Islet precursor cell (in vitro differentiated cells): ENCODE measurements at places on chromosomes 12 and 14.

GRCh38 chr12:100398307-100398706 lies 41.4 kb downstream of the SLC17A8 start:
- DNase-seq: peak; percentile 22

DNA sequence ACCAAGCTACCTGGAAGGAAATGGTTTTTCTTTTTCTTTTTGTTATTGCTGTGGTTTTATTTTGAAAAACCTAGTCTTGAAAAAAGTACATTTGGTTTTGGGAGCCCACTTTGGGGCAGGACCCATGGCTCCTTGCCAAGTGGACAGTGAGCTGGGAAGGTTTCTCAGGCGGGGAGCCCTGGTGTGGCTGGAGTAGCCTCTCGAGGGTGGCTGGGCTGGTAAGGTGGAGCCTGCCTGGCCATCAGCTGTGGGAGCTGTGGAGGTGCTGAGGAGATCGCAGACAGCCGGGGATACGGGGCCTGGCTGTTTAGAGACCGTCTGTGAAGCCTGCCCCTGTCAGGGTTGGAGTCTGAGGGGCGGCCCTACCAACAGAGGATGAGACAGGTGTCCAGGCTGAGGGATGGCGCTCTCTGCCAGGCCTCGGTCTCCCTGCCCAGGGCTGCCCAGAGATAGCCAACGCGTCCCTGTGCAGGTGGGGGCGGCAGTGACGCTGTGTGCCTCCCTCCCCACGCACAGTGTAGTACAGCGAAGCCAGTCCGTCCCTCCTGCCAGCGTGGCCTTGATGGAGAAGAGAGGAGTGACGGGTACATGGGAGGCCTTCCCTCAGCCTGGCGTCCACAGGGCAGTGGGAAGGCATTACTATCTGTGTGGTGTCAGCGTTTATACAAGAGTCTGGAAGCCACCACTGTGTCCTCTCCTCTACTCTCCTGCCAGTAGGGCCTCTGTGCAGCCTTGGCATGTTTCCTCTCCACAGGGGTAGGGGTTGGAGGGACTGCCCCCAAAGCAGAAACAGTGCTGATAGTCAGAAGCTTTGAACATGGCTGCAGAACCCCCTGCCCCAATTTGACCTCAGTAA lies 5.9 kb downstream of the RIN3 start:
- DNase-seq: no peak

DNA sequence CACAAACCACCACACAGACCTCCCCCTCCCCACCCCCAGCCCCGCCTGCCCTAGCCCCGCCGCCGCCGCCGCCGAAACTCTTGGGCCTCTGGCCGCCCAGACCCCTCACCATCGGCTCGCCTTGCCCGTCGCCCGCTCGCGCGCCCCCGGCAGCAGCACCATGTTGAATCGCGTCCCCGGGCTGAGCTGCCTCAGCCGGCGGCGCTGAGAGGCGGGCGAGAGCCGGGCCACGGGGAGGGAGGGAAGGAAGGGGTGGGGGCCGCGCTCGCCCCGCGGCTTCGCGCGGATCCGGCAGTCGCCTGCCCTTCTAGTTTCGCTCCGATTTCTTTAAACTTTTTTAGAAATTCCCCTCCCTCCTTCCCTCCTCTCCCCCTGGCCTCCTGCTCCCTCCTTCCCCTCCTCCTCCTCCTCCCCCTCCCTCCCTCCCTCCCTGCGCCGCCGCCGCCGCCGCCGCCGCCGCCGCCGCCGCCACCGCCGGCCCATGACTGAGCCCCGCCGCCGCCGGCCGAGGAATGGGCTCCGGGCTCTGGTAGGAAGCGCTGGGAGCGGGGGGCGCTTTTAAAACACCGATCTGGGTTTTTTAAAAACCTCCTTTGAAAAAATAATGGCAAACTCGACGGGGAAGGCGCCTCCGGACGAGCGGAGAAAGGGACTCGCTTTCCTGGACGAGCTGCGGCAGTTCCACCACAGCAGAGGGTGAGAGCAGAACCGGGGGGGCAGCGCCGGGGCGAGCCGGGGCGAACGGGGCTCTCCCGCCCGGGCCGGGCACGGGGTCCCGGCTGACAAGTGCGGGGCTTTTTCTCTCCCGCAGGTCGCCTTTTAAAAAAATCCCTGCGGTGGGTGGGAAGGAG lies at the start of gene ARID2:
Gene ARID2 (plus strand): TSS at position 474 of the 851 bp plus-strand sequence. CDS start 131 bp downstream, at position 605.
- peak; percentile 85 for DNase-seq

GRCh38 chr14:101276309-101277091 lies 284.8 kb upstream of the DIO3 start:
- no peak for DNase-seq

GRCh38 chr14:63032641-63033040 lies 12.6 kb downstream of the KCNH5 start:
- DNase-seq: no peak
